AG08395 (cell line): ENCODE measurements at places on chromosomes 16 and 17.
A peak's percentile ranks its signal among the peaks of the same experiment; 100 is the strongest.

GRCh38 chr17:58121925-58122324 is 26.3 kb upstream of the OR4D1 start:
- DNase-seq: peak; percentile 24

DNA sequence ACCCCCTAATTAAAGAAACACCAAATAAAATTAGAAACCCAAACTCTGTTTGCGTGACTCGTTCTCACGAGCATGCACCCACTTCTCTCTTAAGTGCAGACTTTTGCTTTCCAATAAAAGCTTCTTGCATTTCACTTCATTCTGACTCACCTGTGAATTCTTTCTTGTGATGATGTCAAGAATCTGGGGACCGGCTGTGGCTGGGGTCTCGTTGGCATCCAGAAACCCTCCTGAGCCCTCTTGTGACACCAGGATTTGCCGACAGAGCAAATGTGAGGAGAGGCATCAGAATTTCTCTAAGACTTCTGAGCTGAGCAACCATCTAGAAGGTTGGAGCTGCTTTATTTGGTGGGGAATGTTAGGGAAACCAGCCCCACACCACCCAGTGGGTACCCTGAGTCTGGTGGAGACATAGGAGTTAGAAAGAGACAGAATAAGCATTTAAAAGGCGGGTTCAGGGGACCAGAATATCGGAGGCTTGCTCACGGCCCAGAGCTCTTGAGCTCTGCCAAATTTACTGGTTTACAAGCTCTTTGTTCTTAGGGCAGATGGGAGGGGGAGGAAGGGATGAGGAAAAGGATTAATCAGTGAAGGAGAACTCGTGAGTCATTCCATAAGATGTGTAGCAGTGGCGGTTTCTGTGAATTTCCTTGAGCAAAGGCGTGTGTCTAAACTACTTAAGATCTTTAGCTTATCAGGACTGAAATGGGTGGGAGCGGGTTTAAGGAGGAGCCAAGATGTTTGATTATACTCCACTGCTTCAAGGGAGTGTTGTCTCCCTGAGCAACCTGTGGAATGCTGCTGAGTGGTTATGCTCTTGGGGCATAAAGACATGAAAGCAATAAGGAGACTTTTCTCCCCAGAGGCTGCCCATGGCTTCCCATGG is 24.2 kb upstream of the TMC5 start:
- DNase-seq: no peak

DNA sequence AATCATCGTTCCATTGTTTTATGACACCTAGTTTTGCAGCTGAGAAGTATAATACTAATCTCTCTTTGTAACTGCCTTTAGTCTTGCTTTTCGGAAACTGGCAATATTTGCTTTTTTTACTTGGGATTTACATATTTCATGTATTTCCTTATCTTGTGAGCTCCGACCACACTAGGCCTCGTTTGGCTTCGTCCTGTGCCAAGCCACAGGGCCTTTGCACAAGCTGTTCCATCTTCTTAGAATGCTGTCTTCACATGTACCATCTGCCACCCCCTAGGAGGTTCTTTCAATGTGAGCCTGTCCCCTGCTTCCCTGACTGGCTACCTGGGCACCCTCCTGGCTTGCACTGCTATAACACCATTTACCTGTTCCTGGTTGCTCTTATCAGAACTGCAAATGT is 77.2 kb downstream of the SHISA6 start:
- no peak for DNase-seq

DNA sequence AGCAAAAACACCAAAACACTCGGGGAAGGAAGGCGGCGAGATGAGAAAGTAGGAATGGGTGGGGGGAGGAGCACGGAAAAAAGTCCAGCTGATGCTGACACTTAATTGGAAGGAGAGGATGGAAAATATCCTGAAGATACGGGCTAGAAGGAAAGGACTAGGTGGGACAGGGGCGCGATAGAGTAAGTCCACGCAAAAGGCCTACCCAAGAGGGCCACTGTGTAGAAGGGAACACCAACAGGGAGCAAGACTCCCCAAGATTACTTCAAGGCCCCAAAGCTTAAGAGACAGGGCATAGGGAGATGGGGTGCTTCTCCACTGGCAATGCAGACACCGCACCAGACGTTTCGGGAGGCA is 736 bp downstream of the APPBP2 start:
- DNase-seq: no peak

GRCh38 chr16:82169861-82170845 is at the start of gene MPHOSPH6:
Gene MPHOSPH6 (minus strand): TSS chr16:82170224. CDS start chr16:82170175, 49 bp downstream.
- DNase-seq: peak; percentile 97

- DNase-seq: no peak
Observed at GRCh38 chr17:75755990-75756389, 9.0 kb downstream of the GALK1 start.

- peak; percentile 10 for DNase-seq
Observed at GRCh38 chr16:51416926-51417325, 265.9 kb upstream of the SALL1 start.

- no peak for DNase-seq
Observed at GRCh38 chr17:37041932-37042331, 93.2 kb downstream of the AATF start.

DNA sequence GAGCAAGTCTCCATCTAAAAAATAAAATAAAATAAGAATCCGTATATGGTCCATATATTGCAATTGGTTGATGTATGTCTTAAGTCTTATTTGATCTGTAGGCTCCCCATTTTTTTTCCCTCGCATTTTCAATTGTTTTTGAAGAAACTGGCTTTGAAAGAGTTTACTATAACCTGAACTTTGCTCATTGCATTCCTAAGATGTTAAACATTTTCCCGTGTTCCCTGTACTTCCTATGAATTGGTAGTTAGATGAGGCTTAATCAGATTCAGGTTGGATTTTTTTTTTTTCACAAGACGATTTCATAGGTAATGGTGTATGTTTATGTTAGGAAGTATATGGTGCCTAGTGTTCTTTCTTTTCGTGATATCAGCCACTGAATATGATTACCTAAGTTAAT is 3.3 kb downstream of the LRRC36 start:
- DNase-seq: no peak

- no peak for DNase-seq
Observed at GRCh38 chr17:82780195-82780594, 28.3 kb downstream of the TBCD start.

GRCh38 chr17:17494499-17494869 is 1.7 kb downstream of the RASD1 start:
- DNase-seq: no peak

DNA sequence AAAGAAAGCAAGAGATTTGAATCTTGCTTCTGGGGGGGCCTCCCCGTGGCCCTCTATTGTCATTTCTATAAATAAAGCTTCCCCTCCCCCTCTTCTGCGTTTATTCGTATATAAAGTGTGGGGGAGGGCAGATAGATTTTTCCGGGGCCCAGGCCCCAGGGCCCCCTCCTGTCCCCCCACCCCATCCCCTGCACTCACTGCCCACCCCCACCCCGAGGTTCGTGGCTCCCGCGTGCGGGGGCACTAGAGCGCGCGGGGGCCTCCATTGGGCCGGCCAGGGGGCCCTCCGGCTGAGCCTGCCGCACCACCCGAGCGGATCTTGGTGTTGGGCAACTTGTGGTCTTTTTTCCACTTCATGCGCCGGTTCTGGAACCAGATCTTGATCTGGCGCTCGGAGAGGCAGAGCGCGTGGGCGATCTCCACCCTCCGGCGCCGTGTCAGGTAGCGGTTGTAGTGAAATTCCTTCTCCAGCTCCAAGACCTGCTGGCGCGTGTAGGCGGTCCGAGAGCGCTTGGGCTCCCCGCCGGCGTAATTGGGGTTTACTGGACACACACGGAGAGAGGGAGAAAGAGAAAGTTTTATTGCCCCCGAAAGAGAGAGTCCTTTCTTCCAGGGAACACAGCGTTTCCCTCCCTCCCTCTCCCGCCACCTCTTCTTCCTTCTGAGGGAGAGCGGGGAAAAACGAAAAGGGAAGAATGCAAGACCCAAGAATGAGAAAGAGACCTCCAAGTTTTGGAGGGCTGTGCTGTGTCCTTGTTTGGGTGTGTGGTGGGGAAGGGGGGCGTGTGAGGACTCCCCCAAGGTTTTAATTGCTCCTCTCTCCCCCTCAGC is 1.5 kb downstream of the HOXB4 start:
- DNase-seq: no peak

GRCh38 chr17:40352237-40352778 is 12.2 kb downstream of the GJD3 start:
- DNase-seq: no peak

GRCh38 chr17:31538080-31538762 is 146.7 kb downstream of the RAB11FIP4 start:
- DNase-seq: no peak

DNA sequence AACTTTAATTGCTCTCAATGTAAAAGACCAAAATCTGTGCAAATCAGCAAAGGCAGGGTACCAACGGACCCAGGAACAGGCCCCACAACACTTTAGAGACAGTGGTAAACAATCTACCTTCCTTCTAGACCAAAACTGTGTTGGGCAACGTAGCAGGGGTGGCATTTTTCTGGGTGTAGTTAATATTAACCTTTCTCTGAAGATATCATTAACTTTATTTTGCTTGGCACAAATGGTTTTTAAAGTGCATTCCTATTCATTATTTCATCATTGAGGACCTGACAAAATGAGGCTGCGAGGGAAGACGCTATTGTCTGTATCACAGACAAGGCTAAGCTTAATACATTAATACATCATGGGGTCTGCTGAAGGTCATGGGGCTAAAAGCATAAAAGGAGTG is 37.9 kb upstream of the TRAP1 start:
- DNase-seq: no peak

DNA sequence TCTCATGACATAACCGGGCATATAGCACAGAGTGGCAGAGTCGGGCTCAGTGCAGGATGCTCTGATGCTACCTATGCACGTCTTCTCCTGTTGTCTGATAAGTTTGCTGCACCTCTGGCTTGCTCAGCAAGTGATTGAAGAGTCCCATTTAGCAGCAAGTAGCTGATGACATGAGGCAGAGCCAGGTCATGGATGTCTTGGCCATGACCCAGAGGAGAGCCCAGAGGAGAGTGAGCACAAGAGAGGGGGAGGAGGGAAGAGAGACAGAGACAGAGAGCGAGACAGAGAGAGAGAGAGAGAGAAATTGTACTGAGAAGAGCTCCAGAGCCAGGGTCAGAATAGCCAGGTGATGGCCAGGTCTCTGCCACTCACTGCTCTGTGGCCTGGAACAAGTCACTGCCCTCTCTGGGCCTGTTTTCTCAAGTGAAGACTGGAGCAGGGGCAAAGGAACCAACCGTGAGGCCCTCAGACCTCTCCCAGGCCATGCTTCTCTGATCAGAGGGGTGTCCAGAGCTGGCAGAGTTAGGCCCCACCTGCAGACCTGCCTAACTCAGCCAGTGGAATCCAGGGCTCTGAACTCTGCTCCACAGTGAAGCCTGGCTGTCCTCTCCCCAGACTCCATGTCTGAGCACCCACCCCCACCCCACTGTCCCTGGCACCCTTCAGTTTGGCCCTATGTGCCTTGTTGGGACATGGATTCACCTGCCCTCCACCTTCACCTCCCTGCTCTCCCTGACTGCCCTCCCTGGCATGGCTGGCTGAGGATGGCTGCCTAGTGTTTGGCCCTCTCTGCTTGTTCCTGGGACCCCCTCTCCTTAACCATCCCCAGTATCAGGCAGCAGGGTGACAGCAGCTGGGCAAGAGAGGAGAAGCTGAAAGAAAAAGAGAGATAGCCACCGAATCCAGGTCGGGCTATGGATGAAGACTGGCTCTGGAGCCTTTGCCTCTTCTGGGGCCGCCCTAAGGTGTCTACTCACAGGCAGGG is 4.3 kb upstream of the KRT35 start:
- no peak for DNase-seq
